Stimulated activated CD8-positive, alpha-beta memory T cell treated with anti-CD3 and anti-CD28 coated beads, Interleukin-4, amount 100 ng/mL, for 48 hours (primary cell): ENCODE measurements at places on chromosomes 7 and 10.

- DNase-seq = no peak
These were observed 7.1 kb downstream of the CPVL start for GRCh38 chr7:29139191-29139590.

- DNase-seq = no peak
These were observed 1.9 kb upstream of the ASB15 start for GRCh38 chr7:123599766-123600165.

DNA sequence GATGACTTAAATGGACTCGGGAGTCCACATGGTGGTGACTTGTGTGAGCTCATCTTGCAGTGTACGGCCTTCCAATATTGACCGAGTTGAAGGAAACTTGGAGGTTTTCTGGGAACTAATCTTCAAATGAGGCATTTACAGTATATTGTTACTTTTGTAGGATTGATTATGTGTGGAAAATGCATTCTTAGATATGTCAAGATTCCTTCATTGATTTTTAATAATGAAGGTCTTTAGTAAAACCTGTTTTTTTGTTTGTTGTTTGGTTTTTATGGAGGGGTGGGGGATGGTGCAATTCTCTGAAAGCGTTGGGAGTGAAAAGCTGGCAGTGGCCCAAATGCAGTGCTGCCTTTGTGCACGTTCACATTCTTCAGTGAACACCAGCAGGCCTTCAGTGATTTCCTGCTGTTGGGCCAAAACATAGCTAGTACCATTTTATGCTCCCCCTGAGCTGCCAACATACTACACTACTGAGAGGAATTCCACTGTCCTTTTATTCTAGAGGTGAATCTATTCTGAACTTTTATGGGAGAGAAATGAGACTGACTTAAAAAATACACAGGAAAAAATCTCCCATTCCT, 50.4 kb downstream of the CCNY start:
- DNase-seq = no peak

GRCh38 chr7:149686011-149686410, 87.4 kb downstream of the ZNF467 start:
- DNase-seq = no peak

DNA sequence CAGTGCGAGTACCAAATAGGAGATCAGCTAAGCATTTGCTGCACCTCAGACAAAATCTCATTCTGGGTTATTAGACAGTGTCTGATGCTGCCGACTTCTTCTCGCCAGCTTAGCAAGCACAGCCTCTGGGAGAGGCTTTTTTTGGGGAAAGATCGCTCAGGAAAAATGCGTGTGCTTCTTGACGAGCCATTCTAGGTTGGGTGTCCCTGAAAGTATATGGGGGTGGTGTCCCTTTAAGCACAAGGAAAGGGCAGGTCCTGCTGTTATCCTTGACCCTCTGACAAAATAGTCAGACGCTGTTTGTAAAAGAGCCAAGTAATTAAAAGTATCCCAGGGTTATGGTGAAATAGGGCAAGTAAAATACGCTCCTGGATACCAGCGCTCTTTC, 540.1 kb upstream of the FZD8 start:
- no peak for DNase-seq

GRCh38 chr10:84391326-84391725, 62.9 kb downstream of the CCSER2 start:
- DNase-seq = no peak

- peak; percentile 51 for DNase-seq
These were observed 27.3 kb downstream of the HYAL4 start for GRCh38 chr7:123871998-123872867.

DNA sequence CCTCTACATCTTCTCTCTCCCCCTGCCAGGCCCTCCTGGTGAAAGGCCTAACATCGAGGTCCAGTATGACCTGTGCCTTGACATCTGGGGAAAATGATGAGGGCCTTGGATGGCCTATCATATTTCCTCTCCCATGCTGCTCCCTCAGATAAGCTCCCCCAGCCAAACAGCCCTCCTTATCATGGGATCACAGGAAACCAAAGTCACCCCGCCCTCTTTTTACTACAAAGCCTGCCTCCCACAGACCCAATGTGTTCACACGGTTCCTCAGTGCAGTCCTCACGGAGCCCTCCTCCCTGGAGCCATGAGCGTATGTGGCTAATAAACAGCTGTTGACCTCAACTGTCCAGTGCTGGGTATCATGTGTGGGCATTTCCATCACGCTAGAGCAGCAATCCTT, 32.0 kb downstream of the C10orf90 start:
- no peak for DNase-seq

GRCh38 chr7:21777921-21778320, 167.8 kb downstream of the CDCA7L start:
- no peak for DNase-seq
